ENCODE measurements at places on chromosomes 6 and 20.

- DNase-seq: no peak
Observed at GRCh38 chr6:52571099-52571755, 5.6 kb downstream of the TRAM2 start.

DNA sequence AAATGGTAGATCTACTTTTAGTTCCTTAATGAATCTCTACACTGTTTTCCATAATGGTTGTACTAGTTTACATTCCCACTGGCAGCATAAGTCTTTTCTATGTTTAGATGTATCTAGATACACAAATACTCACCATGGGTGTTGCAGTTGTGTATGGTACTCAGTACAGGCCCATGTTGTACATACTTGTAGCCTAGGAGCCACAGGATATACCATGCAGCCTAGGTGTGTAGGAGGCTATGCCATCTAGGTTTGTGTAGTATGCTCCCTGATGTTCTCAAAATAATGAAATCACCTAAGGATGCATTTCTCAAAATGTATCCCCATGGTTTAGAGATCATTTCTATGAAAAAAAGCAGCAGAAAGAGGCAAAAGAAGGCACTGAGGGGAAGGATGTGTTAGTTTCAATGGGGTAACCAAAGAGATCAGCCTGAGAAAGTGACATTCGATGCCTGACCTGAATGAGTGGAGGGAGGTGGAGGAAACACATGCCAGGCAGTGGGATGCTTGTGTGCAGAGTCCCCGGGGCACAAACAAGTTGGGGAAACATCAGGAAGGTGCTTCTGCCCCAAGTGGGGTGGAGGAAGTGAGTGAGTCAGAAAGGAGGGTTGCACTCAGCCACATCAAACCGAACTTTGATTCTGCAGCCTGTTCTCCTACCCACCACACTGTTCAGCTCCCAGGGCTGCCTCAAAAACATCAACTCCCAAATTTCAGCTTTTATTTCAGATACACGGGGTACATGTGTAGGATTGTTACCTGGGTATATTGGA is 191.2 kb downstream of the ZNF217 start:
- no peak for DNase-seq

GRCh38 chr6:88914180-88914579 is 49.2 kb downstream of the RNGTT start:
- no peak for DNase-seq

DNA sequence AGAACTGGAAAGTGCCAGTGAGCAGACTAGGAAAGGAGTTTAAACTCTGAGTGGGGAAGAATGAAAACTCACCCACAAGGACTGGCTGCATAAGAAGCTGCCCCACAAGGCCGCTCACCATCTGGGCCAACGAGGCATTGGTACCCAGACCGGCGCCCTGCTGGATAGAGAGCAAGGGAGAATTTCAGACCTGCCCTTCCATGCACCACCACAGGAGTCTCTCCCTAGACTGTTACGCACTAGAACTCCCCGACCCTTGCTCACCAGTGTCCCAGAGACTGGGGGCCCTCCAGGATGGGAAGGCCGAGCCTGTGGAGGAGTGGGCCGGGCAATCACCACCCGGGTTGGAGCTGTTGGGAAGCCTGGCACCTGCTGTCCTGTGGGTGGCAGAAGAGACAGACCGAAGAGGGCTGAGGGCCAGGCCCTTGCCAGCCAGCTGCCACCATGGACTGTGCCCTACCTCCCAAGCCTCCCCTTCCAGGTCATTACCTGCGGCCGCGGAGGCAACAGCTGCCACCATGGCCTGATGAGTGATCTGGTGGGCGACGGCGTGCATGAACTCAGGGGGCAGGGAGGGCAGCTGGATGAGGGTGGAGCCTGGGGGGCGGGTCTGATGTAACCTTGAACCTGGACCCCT is 8.5 kb downstream of the BAG6 start:
- DNase-seq: no peak

DNA sequence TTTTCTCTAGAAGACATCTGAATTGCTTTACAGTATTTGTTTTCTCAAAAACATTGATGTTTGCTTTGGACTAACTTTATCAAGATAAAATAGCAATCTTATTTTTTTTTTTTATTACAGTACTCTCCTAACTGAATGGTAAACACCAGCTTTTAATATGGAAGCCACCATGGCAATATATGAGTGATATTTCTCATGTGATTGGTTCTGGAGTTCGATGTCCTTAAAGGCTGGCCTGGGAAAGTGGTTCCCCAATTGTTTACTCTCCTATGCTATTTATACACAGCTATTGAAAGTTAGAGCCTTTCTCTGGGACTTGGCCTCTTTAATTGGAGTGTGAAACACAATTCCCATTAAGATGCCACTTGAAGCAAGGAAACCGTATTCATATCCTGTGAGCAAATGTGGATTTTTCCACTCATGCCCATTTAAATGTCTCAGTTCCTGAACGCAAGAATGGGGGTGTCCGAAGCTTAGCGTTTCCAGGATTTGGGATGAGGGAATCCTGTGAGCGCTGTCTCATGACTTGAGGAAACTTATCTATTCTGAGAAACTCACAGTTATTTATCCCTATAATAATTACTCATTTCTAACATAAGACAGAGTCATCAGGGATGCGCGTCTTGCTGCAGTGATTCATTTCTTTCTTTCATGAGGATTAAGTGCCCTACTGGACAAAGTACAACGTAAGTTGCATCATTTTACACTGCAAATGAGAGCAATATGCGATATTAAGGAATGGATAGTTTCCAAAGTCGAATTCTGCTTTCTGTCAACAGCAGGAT is 143.3 kb upstream of the PREP start:
- DNase-seq: peak; percentile 67

DNA sequence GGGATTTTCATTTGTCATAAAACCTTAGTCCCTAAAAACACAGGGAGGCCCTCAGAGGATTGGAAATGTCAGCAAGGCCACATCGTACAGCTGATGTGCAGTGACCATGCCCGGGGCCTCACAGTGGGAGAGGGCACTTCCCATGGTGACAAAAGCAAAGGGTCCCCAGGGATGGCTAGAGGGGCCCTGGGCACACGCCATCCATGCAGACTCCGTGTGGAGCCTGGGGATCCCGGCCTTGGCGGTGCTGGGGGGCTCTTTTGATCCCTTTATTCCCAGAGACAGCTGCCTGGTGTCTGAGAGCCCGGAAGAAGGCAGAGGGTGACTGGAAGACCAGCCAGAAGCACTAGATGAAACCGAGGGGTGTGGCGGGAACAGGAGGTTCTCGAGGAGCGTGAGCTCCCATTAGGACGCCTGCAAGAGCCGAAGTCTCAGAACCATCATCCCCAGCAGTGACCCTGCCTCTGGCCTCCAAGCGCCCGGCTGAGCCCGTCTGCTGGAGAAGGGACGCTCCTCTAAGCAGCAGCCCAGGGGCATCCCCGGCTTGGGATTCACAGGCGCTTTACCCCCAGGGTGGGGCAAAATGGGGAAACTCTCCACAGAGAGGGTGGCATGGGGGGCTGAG is 49.1 kb upstream of the FRMD1 start:
- no peak for DNase-seq

GRCh38 chr6:46044881-46045617 is 29.4 kb upstream of the CLIC5 start:
- peak; percentile 45 for DNase-seq

DNA sequence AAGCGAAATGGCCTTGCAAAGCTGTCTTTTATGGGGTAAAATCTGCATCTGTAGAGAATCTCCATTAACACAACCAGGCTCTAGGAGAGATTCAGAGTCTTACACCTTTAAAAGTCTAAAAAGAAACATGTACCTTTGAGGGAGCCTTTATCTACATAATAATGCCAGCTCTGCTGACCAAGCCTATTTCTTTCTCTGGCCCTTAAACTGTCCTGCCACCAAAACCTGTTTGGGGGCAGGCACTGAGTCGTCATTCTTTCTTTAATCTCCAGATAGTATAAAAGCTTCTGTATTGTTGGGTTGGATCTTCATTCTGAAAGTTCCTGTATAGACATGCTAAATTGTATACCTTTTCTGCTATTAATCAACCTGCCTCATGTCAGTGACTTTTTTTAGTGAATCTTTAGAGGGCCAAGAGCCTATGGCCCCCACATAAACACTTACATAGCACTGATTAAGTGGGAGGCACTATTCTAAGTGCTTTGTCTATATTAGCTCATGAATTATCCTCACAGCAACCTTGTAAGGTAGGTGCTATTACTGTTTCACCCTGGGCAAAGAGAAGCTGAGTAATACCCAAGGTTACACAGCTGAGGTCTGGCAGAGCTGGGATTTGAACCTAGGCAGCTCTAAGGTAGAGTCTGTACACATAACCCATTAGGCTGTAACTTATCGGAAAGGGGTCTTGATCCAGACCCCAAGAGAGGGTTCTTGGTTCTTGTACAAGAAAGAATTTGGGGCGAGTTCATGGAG is 232.3 kb upstream of the DTNBP1 start:
- DNase-seq: no peak

GRCh38 chr6:150529646-150530045 is 70.0 kb upstream of the PLEKHG1 start:
- no peak for DNase-seq

DNA sequence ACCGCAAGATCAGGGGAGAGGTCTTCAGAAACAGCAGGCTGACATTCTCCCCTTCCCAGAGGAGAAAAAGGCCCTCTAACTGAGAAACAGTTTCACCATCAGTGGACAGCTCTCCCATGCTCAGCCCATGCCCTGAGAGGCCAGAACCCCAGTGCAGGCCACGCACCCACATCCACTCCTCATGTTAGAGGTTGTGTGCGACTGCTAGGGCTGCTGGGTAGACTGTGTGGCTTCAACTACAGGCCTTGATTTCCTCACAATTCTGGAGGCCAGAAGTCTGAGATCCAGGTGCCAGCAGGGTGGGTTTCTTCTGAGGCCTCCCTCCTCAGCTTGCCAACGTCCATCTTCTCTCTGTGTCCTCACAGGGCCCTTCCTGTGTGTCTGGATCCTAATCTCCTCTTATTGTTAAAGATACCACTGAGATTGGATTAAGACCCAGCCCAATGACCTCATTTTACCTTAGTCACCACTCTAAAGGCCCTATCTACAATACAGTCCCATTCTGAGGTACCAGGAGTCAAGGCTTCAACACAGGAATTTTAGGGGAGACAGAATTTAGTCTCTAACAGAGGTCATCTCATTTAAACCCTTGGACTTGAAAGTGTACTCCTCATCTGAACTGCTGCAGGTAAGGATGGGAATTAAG is 67.7 kb upstream of the CD93 start:
- no peak for DNase-seq

GRCh38 chr20:54320148-54320607 is 112.3 kb downstream of the PFDN4 start:
- no peak for DNase-seq

GRCh38 chr6:84093441-84094435 is 60.2 kb downstream of the MRAP2 start:
- no peak for DNase-seq

- no peak for DNase-seq
Observed at GRCh38 chr6:119658917-119659316, 309.4 kb upstream of the MAN1A1 start.
